ENCODE measurements at places on chromosomes 6 and 20. TPM values are rescaled to one million over a fixed set of nuclear protein-coding genes. Genes with fewer than 3 reads are reported as not detected.

DNA sequence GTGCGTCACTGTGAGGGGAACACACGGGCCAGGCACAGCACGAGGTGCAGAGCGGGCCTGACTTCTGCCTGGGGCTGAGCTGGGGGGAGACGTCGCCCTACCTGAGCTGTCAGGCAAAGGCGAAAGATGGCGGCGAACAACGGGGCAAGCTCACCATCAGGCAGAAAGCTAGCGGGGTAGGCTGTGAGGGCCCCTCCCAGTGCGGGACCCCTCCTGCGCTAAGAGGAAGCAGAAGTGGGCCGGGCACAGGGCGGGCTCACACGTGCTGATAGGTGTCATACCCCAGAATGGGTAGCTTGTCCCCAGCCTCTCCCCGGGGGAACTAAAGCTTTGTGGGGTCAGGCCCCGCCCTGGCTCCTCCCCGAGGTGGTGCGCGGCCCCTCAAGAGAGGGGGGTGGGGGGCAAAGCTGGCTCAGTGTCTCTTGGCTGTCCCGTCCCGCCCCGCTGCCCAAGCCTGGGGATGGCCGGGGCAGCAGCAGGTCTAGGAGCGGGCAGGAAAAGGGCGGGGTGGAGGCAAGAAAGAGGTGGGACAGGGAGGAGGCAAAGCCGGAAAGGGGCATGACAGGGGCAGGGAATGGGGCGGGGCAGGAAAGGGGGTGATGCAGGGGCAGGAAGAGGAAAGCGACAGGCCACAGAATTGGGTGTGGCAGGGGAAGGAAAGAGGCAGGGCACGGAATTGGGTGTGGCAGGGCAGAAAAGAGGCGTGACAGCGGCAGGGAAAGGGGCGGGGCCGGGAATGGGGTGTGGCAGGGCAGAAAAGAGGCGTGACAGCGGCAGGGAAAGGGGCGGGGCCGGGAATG is 14.7 kb downstream of the UCKL1 start:
- H3K4me1 ChIP-seq: peaks cover 22% of the 10 kb centered on the region
- H3K4me3 ChIP-seq: no peak overlapping the region
- H3K27ac ChIP-seq: peak overlapping the region; percentile 59
- DNase-seq: peak; percentile 93

GRCh38 chr6:144405163-144405562 is 120.0 kb downstream of the UTRN start:
- no peak overlapping the region for H3K27ac ChIP-seq
- no peak overlapping the region for H3K4me3 ChIP-seq
- H3K4me1 ChIP-seq: peaks cover 2% of the 10 kb centered on the region
- no peak for DNase-seq
- H3K36me3 ChIP-seq: peaks cover 10% of the 10 kb centered on the region
- H3K27me3 ChIP-seq: no peaks in the 10 kb centered on the region

DNA sequence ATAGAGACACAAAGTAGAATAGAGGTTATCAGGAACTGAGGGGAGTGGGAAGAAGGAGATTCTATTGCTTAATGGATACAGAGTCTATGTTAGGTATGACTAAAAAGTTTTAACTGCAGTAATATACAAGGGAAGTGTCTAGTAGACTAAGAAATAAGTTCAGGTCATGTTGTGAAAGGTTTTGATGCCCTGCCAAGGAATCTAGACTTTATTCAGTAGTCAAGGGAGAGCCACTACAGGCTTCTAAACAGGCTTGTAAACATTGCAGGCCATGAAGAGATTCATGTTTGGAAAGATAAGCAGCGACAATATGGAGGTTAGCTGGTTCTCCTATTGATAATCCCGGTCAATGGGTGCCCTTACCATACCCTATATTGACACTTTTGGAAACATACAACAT is 352.8 kb upstream of the SOX4 start:
- no peak for DNase-seq
- H3K27ac ChIP-seq: no peak overlapping the region
- no peaks in the 10 kb centered on the region for H3K27me3 ChIP-seq

DNA sequence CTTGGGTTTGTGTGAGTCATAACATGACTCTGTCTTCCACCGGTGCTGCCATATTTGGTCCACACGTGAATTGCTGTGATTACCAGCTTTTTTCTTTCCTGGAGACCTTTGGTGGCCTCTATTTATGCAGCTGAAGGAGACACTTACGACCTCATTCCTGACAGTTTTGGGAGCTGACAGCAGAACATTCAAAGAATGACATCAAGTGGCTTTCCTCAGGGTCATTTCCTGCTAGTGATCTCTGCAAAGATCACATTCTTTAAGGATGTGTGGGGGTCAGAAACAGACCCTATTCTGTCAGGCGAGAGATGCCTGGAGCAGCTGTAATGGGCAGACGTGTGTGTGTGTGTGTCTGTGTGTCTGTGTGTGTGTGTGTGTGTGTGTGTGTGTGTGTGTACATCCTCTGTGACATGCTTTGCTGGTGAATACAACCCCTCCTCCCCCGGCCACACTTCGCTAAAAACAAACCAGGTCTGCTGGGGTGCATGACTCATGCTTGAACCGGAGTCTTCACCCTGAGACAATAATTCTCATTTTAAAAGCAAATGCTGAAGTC is 115.6 kb downstream of the TMEM170B start:
- no peaks in the 10 kb centered on the region for H3K27me3 ChIP-seq
- DNase-seq: peak; percentile 45
- no peak overlapping the region for H3K27ac ChIP-seq
- H3K4me3 ChIP-seq: no peak overlapping the region

KIAA0408 gene
- total RNA-seq: 1.3 TPM

TIAM2 gene
- total RNA-seq: 5.3 TPM
